ENCODE measurements at places on chromosomes 4 and X. TPM values are rescaled to one million over a fixed set of nuclear protein-coding genes. Genes with fewer than 3 reads are reported as not detected.

GRCh38 chr4:163263606-163264005 lies 68.8 kb downstream of the NPY1R start:
- H3K4me3 ChIP-seq: no peak overlapping the region
- no peaks in the 10 kb centered on the region for H3K4me1 ChIP-seq
- H3K27ac ChIP-seq: no peak overlapping the region
- H3K36me3 ChIP-seq: no peaks in the 10 kb centered on the region
- no peaks in the 10 kb centered on the region for H3K27me3 ChIP-seq

DNA sequence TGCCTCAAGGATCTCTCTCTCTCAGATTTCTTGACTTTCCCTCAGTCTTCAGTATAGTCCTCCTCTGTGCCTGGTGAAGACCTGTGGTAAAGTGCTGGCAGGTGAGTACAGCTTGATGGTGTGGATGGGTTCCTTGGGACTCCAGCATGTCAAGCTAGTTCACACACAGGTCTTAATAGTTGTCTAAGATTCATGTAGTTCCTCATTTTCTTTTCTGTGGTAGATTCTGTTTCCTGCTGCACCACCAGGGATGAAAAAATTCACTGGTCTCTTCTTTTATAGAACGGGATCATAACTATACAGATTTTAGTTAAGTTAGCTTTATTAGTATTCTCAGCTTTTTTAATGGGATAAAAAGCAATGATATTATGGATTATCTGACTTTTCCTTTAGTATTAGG lies 32.5 kb upstream of the PAQR3 start:
- no peaks in the 10 kb centered on the region for H3K4me1 ChIP-seq
- no peaks in the 10 kb centered on the region for H3K36me3 ChIP-seq
- no peaks in the 10 kb centered on the region for H3K27me3 ChIP-seq
- no peak for DNase-seq

The TSPAN7 gene
- 3.5 TPM for total RNA-seq

The ZXDA gene
- total RNA-seq: not detected

The ZFX gene
- total RNA-seq: 70.8 TPM

The DNAAF6 gene
- total RNA-seq: not detected

The PITX2 gene
- total RNA-seq: 7.5 TPM

DNA sequence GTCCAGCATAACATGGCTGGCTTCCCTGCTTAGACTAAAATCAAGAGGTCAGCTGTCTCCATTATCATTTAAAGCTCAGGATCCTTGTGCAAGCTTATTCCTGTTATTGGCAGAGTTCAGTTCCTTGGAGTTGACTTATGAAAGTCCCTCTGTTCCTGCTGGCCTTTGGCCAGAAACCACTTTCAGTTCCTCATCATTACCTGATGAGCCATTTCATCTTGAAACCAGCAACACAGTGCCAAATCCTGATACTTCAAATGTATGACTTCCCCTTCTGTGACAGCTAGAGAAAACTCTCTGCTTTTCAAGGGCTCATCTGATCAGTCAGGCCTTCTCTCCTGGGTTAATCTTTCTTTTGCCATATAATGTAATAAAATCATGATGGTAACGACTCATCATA lies 110.6 kb upstream of the FSTL5 start:
- no peaks in the 10 kb centered on the region for H3K27me3 ChIP-seq
- H3K27ac ChIP-seq: no peak overlapping the region

DNA sequence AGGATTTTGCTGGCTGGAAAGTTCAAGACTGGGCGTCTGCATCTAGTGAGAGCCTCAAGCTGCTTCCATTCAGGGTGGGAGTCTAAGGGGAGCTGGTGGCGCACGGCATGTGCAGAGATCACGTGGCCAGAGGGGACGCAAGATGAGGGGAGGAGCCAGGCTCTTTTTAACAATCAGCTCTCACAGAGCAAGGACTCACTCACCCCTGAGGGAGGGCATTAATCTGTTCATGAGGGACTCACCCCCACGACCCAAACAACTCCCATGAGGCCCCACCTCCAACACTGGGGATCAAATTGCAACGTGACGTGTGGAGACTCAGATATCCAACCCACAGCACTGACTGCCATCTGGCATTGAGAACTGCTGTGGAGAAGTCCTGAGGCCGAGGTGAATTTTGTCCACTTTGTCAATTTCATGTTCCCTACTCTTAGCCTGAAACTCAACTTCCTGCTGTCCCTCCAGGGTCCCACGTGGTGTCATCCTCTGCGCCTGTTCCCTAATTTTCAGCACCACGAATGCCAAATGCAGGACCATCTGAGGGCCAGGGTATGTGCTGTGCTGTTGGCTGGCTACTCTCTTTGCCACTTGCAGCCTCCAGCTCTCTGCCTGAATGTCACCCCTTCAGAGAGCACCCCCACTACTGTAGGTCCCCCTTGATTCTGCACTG lies 5.6 kb downstream of the ZFP92 start:
- no peaks in the 10 kb centered on the region for H3K4me1 ChIP-seq
- H3K36me3 ChIP-seq: peaks cover 13% of the 10 kb centered on the region
- no peak overlapping the region for H3K4me3 ChIP-seq
- peaks cover 4% of the 10 kb centered on the region for H3K27me3 ChIP-seq

- no peaks in the 10 kb centered on the region for H3K4me1 ChIP-seq
- no peaks in the 10 kb centered on the region for H3K36me3 ChIP-seq
- H3K4me3 ChIP-seq: peak overlapping the region; percentile 83
- peak; percentile 85 for DNase-seq
Measured at GRCh38 chr4:112523008-112523721, 7.2 kb upstream of the NEUROG2 start.

The TXK gene
- total RNA-seq: not detected

GRCh38 chrX:148498067-148498466 lies 2.4 kb upstream of the AFF2 start:
- no peak overlapping the region for H3K4me3 ChIP-seq
- no peaks in the 10 kb centered on the region for H3K27me3 ChIP-seq
- no peak for DNase-seq
- no peaks in the 10 kb centered on the region for H3K4me1 ChIP-seq

Data from H9 (cell line).